ENCODE measurements at places on chromosomes 13 and 19. TPM values are rescaled to one million over a fixed set of nuclear protein-coding genes. Genes with fewer than 3 reads are reported as not detected.

Gene PSG5
- not detected for total RNA-seq

Gene ZNF737
- 11.3 TPM for total RNA-seq

Gene TMEM259
- 340 TPM for total RNA-seq

Gene ZGLP1
- total RNA-seq, result 8.2 TPM

Gene FGF22
- total RNA-seq, result not detected

Gene PSG7
- total RNA-seq, result not detected

Gene SLC25A41
- not detected for total RNA-seq

Gene EBI3
- total RNA-seq, result 3.7 TPM

Gene CXCL17
- total RNA-seq, result not detected

Gene RAP2A
- 18.4 TPM for total RNA-seq

Gene KIRREL2
- total RNA-seq, result not detected

Gene ZBTB7A
- 101 TPM for total RNA-seq

Gene PSMC4
- 83.4 TPM for total RNA-seq

Gene CGB1
- not detected for total RNA-seq

Gene CNFN
- 2.7 TPM for total RNA-seq

Gene CDX2
- 124 TPM for total RNA-seq

Gene GARIN5A
- 0.79 TPM for total RNA-seq

Gene ZNF320
- total RNA-seq, result 16.2 TPM

Gene SOHLH2
- 0.27 TPM for total RNA-seq

Gene CYP2F1
- not detected for total RNA-seq

Gene TEX26
- total RNA-seq, result not detected

Gene CYP2S1
- 22.5 TPM for total RNA-seq

Gene EIF3K
- 451 TPM for total RNA-seq

Gene SCEL
- 0.32 TPM for total RNA-seq

Gene SPTBN4
- 1.5 TPM for total RNA-seq

Gene CD22
- not detected for total RNA-seq

Gene TRPC4
- total RNA-seq, result 2.2 TPM

Gene KCNJ14
- total RNA-seq, result not detected

Gene DDA1
- 20.6 TPM for total RNA-seq

Gene TLE5
- total RNA-seq, result 359 TPM

Gene LRRC25
- total RNA-seq, result not detected

Gene PRSS57
- not detected for total RNA-seq

Gene CALR3
- not detected for total RNA-seq

Gene LPAR6
- 19.1 TPM for total RNA-seq

Gene UBL5
- total RNA-seq, result 563 TPM

Gene NEK5
- not detected for total RNA-seq

Gene OR10H1
- not detected for total RNA-seq

Gene NKPD1
- total RNA-seq, result not detected

Gene SIGLEC10
- total RNA-seq, result not detected

Gene CCL25
- not detected for total RNA-seq

Gene SHFL
- 42.9 TPM for total RNA-seq

Gene SIGLEC11
- not detected for total RNA-seq

Gene PLIN5
- not detected for total RNA-seq

Gene POU2F2
- 1.2 TPM for total RNA-seq

Gene APOE
- total RNA-seq, result 72.2 TPM

Gene FGF9
- 1.4 TPM for total RNA-seq

Gene CTXN1
- total RNA-seq, result 2.9 TPM

Gene TEX29
- total RNA-seq, result not detected

Gene PNMA8C
- total RNA-seq, result not detected

Gene LIM2
- not detected for total RNA-seq

Gene SPATA13
- 367 TPM for total RNA-seq

Gene TGFB1
- total RNA-seq, result 4.4 TPM

Gene ZNF665
- total RNA-seq, result 1.00 TPM

Gene PTH2
- not detected for total RNA-seq

Gene TMC4
- 174 TPM for total RNA-seq

Gene PSG2
- total RNA-seq, result not detected

All from transverse colon (tissue), 4 donors.